Mesenchymal stem cell (in vitro differentiated cells and primary cell): ENCODE measurements at places on chromosomes 6 and 20.

DNA sequence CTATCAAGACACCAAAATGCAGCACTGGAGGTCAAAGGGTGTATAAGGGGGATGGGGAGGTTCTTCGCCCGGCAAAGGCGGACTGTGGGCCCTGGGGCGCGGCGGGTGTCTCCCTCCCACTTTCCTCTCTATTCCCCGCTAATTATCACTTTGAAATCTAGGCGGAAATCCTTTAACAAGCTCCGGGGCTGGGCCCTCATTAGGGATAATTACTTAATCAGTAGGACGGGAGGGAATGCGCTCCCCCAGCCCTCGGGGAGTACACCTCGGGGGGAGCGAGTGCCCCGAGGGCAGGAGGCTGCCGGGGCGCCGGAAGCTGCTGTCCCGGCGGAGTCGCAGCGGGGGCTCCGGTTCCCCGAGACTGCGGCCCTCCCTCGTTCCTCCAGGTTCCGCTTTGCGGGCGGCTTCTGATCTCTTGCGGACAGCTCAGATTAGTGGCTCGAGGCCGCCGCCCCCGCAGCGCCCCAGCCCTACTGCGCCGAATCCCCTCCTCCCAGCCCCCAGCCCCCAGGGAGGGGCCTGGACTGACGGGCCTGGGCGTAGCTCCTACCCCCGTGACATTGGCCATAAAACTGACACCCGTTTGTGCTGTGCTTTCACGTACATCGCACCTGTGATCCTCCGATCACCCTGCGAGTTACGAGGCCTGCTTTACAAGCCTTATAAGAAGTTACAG is 14.7 kb downstream of the MUCL3 start:
- peak; percentile 44 for DNase-seq

DNA sequence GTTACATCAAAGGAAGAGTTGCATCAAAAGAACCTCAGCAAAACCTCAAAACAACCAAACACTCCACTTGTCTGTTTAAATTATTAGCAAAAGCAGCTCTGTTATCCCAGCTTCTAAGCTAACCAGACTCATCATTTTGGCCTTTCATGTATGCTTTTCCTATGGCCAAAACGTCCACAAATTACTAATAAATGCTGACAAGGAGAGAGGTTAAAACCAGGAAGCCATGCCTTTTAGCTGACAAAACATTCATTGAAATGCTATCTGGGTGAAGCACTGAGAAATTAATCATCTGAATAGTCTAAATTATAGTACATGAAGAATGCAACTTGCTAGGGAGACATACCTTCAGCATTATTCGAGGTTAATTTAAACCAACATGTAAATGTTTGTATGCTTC is 80.6 kb downstream of the LAMA2 start:
- DNase-seq, result peak; percentile 33

DNA sequence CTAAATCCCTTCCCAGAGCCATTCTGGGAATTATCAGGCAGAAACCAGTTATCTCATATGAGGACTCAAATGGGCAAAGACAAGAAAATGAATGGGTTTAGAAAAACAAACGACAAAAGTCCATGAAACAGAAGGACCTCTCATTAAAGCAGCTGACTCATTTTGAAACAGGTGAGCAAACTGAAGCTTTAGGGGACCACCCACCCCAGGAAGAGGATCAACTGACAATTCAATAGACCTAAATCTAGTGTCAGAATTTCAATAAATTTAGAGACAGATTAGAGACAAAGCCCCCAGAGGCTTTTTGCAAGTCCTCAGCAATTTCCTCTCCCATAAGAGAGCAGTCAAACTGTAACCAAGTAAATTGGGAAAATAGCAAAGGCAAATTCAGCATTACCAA is 333.8 kb downstream of the PTPRT start:
- no peak for DNase-seq

DNA sequence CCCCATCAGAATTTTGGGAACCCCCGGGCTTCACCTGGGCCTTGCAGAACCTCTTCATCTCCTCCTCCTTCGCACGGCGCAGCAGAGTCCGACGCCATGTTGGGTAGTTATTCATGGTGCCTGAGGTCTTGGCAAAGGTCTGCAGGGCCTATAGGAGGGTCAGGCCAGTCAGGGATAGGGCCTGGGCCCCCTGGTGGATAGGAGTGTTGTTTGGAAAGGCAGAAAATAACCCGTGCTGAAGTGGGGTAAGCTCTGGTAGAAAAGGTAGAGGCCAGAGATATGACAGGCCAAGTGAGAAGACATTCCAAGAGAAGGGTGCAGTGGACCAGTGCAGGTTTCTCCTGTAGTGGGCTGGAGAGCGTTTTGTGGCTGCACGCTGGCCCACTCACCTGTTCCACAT is 4.9 kb downstream of the SMPD2 start:
- DNase-seq, result no peak

DNA sequence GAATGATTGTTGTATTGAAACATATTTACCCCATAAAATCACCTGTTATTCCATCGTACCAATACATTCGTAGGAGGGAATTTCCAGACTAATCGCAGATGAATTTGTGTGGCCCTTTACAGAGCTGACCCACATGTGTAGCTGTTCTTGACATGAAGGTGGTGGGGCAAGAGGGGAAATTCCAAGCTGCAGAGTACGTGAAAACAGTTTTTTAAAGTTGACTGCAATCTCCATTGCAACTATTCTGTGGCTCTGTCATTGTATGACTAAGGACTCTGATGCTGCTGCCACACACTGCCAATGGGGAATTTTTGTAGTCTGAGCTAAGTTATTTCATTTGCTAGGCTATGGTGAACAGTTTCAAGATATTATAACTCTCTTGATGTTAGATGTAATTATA is 46.4 kb upstream of the ADTRP start:
- peak; percentile 70 for DNase-seq

GRCh38 chr20:63496596-63497120 is 2.2 kb downstream of the EEF1A2 start:
- DNase-seq, result no peak

- peak; percentile 77 for DNase-seq
These were observed 67.2 kb upstream of the TBC1D7 start for GRCh38 chr6:13395272-13396237.
